Panc1 (cell line): ENCODE measurements at places on chromosomes 4 and X. TPM values are rescaled to one million over a fixed set of nuclear protein-coding genes. Genes with fewer than 3 reads are reported as not detected.
A peak's percentile ranks its signal among the peaks of the same experiment; 100 is the strongest.

DNA sequence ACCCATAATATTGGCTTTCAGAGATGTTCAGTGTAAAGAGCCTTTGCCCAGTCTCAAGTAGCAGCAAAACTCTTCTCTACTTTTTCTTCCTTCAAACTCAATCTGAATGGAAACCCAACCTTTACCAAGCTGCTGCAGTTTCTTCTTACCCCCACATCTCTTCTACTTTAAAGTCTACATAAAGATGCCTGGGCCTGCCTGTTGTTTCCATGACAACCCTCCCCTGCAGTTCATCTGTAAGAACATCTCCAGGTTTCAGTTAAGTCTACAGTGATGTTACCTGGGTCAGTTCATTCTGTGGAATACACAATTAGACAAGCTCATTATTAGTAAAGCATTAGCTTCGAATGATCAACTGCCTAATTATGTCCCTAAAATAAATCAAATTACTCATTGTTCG, 81.4 kb downstream of the SPANXN3 start:
- DNase-seq: no peak

CXCL1 gene
- 12.8 TPM for total RNA-seq

DNA sequence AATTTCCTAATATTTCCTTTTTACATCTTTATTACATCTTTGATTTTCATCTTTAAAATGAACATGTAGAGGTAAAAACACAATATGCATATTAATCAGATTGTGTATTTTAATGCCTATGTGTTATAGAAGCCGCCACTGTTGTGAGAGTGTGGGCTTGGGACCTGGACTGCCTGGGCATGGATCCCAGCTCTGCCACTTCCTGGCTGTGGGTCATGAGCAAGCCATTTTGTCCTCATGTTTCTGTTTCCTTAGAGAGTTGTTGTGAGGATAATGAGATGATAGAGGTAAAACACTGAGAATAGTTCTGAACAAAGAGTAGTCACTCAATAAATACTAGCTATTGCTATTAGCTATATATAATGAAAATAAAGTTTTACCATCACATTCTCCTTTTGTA, 38.4 kb upstream of the SCOC start:
- no peak for DNase-seq

DNA sequence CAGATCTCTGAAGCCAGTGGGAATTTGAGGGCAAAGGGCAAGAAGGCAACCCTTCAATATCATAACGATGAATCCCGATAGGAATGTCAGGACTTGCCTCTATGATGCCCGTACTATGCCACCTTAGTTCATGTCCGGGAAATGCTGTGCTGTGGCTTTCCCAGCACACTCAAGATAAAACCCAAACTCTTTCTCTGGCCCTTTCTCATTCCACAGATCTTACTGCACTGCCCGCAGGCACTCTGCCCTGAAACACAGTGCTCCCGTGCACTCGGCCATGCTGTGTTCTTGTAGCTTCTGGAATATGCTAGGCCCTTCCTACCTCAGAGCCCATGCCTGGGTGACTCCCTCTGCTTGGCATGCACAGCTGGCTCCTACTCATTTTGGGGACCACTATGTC, 26.3 kb downstream of the SORCS2 start:
- DNase-seq: no peak

DNA sequence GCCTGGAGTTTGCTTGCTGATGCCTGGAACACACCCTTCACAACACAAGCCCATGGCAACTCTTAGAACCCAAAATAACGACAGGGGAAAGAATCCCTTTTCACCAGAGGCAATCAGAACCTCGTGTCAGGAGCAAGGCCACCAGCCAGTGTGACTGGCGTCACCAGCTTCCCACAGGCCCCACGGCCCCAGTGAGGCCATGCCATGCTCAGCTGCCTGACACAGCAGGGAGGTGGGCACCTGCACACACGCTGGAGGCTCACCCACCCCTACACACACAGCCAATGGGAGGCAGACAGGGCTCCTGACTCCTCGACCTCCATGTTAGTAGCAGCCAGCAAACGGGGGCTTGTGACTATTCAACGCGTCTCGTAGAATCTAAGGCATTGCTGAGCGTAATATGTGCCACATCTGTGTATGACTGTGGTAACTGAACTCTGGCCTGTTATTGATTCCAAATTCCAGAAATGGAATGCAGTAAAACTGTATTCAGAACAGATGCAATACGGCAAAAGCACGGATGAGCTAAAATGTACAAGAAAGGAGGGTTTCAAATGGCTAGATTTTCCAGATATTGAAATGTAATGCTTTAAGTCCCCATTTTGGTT, 28.5 kb downstream of the RNF212 start:
- no peak for DNase-seq

- DNase-seq: no peak
These were observed 17.6 kb upstream of the HS3ST1 start for GRCh38 chr4:11446155-11446811.

SRPX2 gene
- total RNA-seq: 1.2 TPM

DNA sequence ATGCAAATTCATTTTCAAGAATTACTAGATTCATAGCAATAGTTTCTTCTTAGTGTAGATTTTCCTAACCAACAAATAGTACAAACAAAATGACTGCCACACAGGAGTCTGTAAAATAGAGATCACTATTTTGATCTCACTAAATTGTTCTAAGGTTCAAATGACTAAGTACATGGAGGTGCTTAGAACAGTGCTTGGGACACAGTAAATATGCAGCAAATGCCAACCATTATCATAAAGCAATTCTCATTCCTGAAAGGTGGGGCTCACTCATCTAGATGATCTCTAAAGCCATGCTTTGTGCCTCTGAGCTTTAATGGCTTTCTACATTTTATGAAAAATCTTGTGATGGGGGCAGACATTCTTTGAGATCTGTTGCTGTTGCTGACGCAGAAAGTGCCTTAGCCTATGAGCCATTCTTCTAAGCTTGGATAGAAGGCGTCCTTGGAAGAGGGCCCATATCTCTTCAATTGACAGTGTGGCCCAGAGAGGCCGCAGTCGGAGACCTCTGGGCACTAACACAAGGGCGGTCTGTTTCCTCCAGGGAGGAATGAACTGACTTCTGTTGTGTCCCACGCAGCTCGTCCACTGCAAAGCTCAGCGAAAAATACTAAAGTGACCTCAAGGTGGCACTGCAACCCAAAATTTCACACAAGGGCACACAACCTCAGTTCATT, 23.5 kb downstream of the TLR10 start:
- no peak for DNase-seq

DNA sequence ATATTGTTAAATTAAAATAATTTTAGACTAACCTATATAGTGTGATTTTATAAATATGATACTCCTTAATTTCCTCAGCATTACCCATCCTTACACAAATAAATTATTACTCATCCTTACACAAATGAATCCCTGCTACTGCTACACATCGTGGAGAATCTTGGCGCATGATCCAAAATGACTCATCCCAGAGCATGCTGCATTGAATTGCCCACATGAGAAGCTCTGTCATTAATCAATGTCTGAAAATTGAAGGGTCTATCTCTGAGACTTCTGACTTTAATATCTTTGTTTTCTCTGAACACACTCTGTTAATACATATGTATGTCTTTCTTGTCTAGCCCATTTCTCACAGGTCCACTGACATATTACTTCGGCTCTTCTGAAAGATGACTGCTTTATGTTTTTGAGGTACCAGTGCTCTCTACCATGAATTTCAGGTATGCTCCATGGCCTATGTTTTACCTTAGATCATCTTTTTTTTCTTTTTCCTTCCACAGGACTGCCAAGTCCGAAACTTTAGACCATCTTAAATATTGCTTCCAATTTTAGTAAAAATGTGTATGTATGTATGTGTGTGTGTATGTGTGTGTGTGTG, 15.7 kb upstream of the DUSP21 start:
- DNase-seq: peak; percentile 83

DNA sequence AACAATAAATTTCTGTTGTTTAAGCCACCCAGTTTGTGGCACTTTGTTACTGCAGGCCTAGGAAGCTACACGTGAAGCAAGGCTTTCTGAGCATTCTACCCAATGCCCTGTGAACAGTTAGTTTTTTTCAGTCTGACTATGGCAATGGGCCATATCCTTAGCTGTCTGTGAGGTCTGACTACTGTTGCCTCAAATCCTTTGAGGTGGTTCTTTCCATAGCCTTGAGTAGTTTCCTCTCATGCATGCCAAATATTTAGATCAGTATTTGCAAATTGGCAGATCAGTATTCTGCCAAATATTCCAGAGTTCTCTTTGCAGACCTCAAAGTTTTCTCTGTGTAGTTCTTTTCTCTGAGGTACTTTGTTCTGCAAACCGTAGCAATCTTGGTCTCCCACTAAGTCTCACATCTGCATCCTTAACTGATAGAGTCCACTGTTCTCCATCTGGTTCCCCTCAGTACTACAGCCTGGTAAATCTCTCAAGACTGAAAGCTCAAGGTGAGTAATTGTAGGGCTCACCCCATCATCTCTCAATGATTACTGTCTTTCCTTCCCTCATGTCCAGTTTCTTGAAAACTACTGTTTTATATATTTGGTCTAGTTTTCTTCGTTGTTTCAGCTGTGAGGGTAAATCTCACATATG, 984.9 kb upstream of the INTU start:
- no peak for DNase-seq

DNA sequence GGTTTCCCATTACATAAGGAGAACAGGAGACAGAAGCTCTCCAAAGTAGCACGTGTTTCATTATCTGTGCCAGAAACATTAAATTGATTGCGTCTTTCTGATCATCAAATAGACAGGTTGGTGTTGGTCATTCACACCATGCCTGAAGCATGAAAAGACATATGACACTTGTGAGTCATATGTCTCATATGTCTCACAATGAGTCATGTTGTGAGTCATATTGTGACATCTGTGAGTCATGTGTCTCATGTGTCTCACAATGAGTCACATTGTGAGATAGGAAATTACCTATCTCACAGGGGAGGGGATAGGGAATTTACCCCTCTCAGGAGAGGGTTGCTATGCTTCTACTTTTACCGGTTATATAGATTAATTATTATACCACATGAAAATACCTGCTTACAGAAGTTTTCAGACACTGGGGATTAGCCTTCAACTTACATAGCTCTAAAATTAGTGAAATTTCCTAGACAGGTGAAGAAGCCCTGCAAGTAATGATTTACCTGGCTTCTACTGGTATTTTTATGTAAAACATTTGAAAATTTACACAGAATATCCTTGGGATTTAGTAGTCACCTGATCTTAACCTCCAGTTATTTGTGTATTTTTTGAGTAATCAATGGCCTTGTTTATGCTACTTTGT, 80.8 kb downstream of the NPFFR2 start:
- peak; percentile 20 for DNase-seq

DNA sequence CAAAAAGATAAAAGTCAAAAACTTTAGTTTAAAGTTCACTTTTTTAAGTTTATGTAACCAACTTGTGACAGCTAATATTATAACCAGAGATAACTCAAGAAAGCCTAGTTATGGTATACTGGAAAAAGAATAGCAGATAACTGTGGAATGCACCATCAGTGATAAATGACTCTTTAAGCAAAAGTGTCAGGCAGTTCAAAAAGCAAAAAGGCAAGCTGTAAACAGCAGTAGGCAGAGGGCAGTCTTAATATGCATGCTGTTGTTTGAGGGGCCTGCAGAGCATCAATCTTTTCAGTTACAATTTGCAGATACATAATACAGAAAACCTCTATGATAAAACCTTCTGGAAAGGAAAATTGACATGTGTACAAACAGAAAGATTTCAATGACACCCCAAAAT, 81.8 kb upstream of the JADE1 start:
- DNase-seq: no peak

PRSS12 gene
- total RNA-seq: 0.23 TPM

PNMA5 gene
- not detected for total RNA-seq

DNA sequence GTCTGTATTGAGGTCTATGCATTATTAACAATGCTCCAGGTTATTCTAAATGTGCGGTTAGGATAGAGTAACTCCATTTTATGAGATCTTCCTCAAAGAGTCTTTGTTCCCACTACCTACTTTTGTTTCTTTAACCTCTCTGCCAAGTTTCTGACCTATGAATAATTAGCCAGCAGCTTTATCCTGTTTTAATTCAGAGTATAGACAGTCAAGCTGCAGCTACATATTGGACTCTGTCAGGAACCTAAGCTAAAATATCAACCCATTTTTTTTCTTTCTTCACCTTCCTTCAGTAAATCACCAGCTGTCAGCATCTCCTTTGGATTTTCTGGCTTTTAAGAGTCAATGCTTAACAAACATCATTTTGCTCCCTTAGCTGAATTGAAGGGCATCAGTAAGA, 72.3 kb downstream of the TMEM47 start:
- no peak for DNase-seq

DNA sequence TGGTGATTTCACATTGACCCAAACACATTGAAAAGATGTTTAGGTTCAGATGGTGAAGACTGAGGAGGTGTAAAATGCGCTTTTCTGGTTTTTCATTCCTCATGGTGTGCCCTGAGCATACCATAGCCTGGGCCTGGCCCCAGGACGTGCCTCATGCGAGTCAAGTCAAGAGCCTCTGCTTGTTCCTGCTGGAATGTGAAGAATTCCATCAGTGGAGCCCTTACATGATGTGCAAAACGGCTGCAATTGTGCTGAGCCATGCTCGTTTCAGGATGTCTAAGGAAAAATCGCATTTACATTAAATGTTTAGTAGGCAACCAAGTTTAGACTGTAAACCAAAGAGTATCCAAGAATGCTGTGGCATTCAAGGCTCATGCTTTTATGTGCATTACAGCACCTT, 34.9 kb downstream of the GYG2 start:
- no peak for DNase-seq

DNA sequence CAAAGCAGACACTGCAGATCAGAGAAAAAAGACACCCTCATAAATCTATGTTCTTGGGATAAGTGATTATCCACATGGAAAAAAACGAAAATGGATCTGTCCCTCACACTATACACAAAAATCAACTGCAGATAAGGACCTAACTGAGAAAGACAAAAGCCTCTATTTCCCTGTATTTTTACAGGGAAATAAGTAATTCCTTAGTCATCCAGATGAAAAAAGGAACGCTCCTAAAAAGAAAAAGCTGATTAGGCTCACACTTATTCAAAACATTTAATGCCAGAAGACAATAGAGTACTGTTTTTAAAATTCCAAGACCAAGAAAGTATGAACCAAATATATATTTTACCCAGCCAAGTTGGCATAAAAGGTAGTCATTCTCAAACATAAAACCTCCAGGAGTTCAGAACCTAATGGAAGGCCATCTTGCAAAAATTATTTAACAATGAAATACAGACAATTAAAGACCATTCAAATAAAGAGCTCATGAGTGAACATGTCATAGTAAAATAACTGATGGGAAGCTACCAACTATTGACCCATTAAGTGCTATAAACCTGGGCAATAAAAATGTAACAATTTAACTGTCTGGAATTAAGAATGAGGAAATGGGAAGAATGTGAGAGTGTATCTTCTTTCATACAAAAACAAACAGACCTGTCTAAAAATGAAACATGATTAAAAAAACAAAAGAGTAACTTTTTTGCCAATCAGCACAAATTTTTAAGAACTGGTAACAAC, 20.4 kb downstream of the PAPSS1 start:
- DNase-seq: no peak

MAB21L2 gene
- not detected for total RNA-seq

- no peak for DNase-seq
These were observed 77.2 kb upstream of the IL1RAPL2 start for GRCh38 chrX:104488811-104489210.

- DNase-seq: peak; percentile 33
These were observed 47.8 kb upstream of the HSD17B10 start for GRCh38 chrX:53481816-53482465.
